ENCODE measurements at places on chromosomes 1 and 21. TPM values are rescaled to one million over a fixed set of nuclear protein-coding genes. Genes with fewer than 3 reads are reported as not detected.

DNA sequence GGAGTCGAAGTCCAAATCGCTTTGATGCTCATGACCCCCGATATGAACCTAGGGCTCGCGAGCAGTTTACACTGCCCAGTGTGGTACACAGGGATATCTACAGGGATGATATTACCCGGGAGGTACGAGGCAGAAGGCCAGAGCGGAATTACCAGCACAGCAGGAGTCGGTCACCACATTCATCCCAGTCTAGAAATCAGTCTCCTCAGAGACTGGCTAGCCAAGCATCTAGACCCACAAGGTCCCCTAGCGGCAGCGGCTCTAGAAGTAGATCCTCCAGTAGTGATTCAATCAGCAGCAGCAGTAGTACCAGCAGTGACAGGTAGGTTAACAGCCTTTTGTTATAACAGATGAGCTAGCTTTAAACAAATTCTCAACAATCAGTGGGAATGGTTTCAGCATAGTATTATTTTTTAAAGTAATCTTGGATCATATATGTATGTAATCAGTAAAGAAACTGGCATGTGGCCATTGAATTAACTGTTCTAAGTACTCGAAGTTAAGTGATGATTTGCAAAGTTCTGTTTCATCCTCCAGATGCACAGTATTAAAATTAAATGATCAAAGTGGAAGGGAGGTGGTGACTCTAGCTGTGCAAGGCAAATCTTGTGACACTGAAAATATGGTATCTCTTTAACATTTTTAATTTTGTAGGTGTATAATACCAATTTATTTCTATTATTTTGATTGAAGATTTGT lies 29.0 kb downstream of the SPEN start:
- no peak overlapping the region for H3K4me3 ChIP-seq
- no peaks in the 10 kb centered on the region for H3K27me3 ChIP-seq
- H3K36me3 ChIP-seq: peaks cover 26% of the 10 kb centered on the region
- no peak for DNase-seq
- H3K4me1 ChIP-seq: peaks cover 13% of the 10 kb centered on the region
- no peak overlapping the region for H3K27ac ChIP-seq

DNA sequence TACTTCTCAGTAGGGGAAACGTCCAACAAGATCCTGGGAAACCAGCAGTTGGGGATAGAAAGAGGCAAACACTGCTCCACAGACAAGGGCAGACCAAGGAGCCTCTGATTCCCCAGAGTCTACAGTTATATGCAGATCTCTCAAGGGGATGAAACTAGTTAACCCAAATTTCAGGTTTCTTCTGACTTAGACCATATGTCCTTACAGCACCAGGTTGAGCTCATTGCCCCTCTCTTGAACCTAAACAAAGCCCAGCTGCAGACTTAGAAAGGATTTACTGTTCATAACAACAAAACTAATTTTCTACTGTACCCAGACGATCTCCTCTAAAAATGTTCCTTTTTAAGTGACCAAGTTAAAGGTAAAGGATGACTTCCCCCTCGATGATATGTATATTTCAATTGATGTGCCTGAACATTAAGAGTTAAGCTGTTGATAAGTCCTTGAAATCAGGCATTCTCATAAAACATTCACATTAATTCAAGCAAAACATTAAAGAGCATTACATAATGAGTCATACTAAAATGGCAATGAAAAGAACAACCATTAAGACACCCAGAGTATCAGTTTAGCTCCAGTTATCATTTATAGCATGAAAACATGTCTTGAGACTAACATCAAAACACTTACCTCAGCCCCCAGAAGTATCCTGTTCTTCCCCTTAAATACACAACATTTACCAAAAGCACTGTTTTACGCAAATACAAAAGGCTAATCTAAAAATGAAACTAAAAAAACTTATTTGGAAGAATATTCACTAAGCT lies 24.1 kb downstream of the SMYD3 start:
- no peaks in the 10 kb centered on the region for H3K27me3 ChIP-seq
- H3K4me1 ChIP-seq: no peaks in the 10 kb centered on the region
- H3K4me3 ChIP-seq: no peak overlapping the region

EMC1 gene
- total RNA-seq: 43.2 TPM

CYP4A22 gene
- not detected for total RNA-seq

- no peak overlapping the region for H3K27ac ChIP-seq
- DNase-seq: no peak
- H3K4me1 ChIP-seq: no peaks in the 10 kb centered on the region
- H3K36me3 ChIP-seq: no peaks in the 10 kb centered on the region
- no peaks in the 10 kb centered on the region for H3K27me3 ChIP-seq
These were observed 352.0 kb downstream of the HHIPL2 start for GRCh38 chr1:222195857-222196256.

DNA sequence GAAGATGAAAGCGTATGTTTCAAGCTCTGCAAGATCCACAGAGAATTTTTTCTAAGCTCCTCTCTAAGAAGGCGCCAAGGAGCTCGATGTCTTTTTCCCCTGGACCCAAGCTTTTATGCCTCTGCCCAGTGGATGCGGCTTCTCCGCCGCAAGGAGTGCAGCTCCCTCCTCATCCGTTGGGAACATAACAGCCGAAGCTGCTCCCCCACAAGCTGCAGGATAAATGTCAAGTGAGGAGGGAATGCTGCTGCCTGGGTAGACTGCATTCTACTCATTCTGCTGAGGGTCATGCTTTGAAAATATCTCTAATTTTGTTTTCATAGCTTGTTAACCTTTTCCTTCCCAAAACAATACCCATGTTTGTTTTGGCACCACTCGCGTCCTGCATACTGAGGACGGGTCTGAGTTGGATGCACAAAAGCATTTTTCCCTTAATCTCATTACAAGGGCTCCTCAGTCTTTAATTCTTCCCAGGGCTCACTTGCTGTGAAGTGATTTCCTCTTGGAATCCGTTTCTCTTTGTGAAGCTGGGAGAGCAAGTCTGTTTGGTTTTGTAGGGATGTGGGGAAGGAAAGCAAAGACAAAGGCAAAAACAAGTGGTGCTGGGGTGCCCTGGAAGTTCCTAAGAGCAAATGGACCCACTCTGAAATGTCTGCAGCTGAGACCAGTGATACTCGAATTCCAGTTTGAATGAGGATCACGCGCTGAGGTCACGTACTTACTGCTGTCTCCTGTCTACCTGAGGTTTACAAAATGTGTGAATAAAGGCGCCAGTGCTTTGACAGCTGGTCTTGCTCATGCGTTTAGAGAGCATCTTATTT lies 134.0 kb upstream of the IRF2BP2 start:
- DNase-seq: no peak
- no peaks in the 10 kb centered on the region for H3K4me1 ChIP-seq
- H3K4me3 ChIP-seq: no peak overlapping the region
- H3K27me3 ChIP-seq: no peaks in the 10 kb centered on the region

DNA sequence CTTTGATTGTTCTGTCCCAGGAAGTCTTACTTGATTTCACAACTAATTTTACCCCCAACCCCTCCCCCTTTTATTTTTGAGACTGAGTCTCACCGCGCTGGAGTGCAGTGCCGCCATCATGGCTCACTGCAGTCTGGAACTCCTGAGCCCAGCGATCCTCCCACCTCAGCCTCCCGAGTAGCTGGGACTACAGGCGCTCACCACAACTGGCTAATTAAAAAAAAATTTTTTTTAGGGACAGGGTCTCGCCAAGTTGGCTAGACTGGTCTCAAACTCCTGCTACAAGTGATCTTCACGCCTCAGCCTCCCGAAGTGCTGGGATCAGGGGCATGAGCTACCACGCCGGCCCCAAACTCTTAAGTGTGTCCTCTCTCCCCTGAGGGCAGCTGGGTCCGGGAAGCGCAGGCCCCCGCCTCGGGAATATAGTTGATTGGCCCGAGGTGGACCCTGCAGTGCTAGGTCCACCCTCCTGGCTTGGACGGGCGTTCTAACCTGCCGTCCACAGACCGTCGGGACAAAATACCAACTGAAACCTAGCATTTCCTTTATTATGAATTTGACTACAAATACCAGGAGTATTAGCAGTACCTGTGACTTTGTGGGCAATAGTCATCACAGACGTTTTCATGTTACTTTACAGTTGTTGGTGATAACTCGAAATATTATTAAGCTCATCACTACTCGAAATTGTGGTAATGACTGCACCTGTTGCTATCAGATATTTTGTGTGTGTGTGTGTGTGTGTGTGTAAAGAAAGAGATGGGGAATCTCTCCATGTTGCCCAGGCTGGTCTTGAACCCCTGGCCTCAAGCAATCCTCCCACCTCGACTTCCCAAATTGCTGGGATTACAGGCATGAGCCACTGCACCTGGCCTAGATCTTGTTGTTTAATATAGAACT lies 642 bp upstream of the PARP1 start:
- no peaks in the 10 kb centered on the region for H3K36me3 ChIP-seq
- H3K27ac ChIP-seq: peak overlapping the region; percentile 82
- no peaks in the 10 kb centered on the region for H3K27me3 ChIP-seq
- H3K4me1 ChIP-seq: peaks cover 41% of the 10 kb centered on the region
- DNase-seq: no peak

- no peaks in the 10 kb centered on the region for H3K4me1 ChIP-seq
- no peak overlapping the region for H3K27ac ChIP-seq
- DNase-seq: no peak
- no peaks in the 10 kb centered on the region for H3K27me3 ChIP-seq
These were observed 328.0 kb downstream of the NPHP4 start for GRCh38 chr1:5664081-5664768.

DNA sequence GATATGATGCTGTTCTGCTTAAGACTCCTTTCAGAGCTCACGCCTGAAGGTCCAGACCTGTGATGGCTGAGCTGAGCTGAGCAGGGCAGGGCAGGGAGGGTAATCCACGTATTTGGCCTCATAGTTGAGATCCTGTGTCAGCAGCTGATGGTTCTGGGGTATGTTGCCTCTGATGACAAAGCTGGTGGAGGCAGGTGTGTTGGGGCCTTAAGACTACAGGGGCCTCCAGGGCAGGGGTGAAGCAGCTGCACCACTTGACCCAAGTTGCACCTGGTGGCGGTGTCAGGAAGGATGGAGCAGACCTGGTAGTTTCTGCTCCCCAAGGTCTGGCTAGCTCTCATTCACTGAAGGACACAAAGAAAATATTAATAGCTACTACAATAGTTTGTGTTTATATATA lies 57.0 kb downstream of the FCRL5 start:
- H3K36me3 ChIP-seq: no peaks in the 10 kb centered on the region
- H3K4me3 ChIP-seq: no peak overlapping the region
- no peaks in the 10 kb centered on the region for H3K27me3 ChIP-seq
- H3K27ac ChIP-seq: no peak overlapping the region

DNA sequence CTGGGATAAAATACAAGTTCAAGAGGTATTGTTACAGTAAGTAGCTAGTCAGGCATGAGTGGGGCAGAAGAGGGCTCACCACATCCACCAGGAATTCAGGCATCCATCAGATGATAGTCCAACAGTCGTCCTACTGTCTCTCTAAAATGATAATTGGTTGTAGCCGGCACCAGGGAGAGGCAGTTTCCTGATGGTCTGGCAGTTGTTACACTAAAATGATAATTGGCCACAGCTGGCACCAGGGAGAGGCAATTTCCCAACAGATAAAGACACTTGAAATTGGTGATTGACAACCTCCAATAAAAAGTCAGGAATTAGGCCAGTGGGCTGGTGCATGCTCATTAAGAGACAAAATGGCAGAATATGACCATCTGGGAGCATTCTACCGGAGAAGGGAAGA lies 545.8 kb downstream of the AMY1C start:
- H3K27ac ChIP-seq: no peak overlapping the region
- H3K4me1 ChIP-seq: no peaks in the 10 kb centered on the region
- no peaks in the 10 kb centered on the region for H3K36me3 ChIP-seq
- no peak overlapping the region for H3K4me3 ChIP-seq
- DNase-seq: no peak

DNA sequence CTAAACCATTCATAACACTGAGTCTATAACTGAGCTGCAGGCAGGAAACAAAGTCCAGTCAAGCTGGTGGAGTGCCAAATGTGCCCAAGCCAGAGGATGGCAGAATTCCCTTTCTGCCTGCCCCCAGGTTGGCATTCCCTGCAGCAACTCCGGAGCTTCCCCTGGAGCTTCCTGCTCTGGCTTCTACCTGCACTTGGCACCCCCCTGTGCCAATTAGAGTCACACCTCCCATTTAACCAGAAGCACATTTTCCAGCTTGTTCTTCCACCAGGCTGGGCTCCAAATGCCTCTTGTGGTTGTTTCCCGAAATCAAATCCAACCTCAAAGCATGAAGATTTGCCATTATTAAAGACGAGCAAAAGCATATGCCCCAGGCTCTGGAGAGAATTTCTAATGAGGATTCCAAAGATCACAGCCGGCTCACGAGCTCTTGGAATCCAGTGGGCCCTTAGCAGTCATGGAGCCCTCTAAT lies 294.5 kb downstream of the RRAGC start:
- DNase-seq: no peak
- peaks cover 2% of the 10 kb centered on the region for H3K4me1 ChIP-seq
- H3K27me3 ChIP-seq: peaks cover 20% of the 10 kb centered on the region

VWA5B1 gene
- total RNA-seq: not detected

- H3K27ac ChIP-seq: no peak overlapping the region
- H3K4me3 ChIP-seq: no peak overlapping the region
- DNase-seq: no peak
- no peaks in the 10 kb centered on the region for H3K36me3 ChIP-seq
These were observed 33.3 kb downstream of the LAMB3 start for GRCh38 chr1:209618756-209619420.

- H3K4me3 ChIP-seq: no peak overlapping the region
- peaks cover 22% of the 10 kb centered on the region for H3K36me3 ChIP-seq
- peak overlapping the region; percentile 79 for H3K27ac ChIP-seq
- H3K27me3 ChIP-seq: no peaks in the 10 kb centered on the region
These were observed 49.5 kb downstream of the YARS1 start for GRCh38 chr1:32767641-32768040.
